ENCODE measurements at places on chromosomes 3 and 15. TPM values are rescaled to one million over a fixed set of nuclear protein-coding genes. Genes with fewer than 3 reads are reported as not detected.

DNA sequence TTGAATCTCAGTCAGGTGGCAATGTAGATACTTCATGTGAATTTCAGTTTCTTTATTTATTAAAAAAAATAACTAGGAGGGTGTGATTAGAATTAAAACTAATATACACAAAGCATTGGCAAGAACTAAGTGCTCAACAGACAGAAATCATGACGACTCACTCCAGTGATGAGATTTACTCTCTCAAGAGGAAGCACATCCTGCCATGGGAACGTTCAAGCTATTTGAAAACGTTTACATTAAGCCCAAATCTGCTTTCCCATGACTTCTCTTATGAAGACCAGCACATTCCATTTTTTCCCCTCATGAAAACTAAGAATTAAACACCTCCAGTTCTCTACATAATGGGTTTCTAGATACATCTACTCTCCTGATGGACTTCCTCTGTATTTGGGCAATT, 8.5 kb downstream of the WDR53 start:
- DNase-seq: no peak

- no peak for DNase-seq
Observed at GRCh38 chr3:157071744-157072525, 88.0 kb downstream of the CCNL1 start.

DNA sequence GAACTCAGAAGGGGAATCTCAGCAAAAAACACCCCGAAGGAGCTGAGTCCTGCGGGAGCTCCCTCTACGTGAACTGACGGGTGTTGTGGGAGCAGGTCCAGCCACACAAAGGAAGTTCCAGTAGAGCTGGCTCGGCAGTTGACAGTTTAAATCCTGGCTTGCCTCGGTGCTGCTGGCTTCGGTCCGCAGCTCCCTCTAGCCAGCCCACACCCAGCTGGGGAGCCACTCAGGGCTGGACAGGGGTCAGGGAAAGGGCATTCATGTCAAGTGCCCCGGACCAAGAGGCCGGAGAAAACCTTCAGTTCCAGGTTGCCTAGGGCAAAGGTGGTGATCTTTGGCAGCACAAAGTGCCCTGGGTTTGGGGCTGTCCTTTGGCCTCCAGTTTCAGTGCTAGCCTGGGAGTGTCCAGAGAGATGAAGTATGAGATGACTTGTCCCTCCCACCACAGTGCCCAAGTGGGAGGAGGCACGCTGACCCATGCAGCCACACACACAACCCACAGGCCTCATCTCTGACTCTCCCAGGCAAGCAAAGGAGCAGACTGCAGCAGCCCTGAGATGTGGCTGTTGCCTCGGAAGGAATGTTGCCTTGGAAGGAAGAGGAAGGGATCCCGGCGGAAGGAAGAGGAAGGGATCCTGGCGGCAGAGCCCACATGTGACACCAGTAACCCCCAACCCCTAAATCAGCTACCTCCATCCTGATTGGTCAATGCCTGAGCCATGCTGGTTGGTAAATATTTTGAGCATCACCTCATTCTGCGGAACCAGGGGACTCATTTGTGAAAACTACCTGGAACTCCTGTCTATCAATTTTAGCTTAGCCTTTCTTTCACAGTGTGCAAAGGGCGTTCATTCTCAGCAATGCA, 13.9 kb upstream of the ANPEP start:
- DNase-seq: no peak

GRCh38 chr15:66956672-66957430, 108.6 kb upstream of the SMAD3 start:
- no peak for DNase-seq

STT3B gene
- total RNA-seq: 148 TPM

CP gene
- not detected for total RNA-seq

SHF gene
- total RNA-seq: 17.9 TPM
